ENCODE measurements at places on chromosomes 11 and 22.

DNA sequence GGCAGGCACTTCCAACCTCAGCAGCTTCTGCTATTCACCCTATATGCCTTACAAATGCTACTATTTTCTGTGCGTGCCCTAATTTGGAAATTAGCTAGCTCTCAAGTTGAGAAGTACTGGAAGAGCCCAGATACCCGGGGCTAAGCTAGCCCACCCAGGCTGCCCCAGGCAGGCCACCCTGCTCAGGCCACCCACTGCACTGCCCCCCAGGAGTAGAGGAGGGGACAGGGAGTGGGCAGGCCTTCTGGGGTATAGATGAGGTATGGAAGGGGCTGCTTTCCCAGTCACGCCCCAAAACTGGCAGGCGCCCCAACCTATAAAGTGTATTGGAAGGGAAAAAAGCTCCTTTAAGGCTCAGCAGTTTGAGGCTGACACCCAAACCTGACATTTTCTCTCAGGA is 43.5 kb downstream of the DRD2 start:
- DNase-seq: no peak

- DNase-seq: no peak
Observed at GRCh38 chr22:31327806-31328543, 18.2 kb downstream of the PATZ1 start.

DNA sequence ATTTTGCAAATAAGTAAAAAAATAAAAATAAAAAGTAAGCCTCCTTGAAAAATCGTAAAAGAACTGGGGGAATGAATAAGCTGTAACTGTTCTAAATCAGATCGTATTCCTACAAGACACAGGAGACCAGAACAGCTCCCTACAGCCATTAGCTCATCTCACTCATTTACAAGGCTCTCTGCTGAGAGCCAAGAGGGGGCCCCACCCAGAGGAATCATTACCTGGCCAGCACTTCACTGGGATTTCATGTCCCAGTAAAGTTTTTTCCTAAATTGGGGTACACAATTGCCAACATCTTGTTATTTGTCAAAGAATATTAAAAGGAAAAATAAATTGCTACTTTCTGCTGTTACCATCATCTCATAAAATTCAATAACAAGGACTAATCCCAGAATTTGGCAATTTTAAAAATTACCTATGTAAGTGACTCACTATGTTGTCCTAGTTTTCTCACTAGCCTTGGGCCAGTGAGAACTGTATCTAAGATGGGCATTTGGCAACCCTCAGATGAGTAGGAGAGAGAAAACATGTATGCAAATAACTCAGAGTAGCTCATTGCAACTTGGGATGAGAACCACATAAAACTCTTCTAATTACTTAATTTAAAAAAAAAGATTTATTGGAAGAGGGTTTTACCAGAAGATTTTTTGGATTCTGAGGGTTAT is 18.4 kb upstream of the SMTN start:
- DNase-seq: no peak

DNA sequence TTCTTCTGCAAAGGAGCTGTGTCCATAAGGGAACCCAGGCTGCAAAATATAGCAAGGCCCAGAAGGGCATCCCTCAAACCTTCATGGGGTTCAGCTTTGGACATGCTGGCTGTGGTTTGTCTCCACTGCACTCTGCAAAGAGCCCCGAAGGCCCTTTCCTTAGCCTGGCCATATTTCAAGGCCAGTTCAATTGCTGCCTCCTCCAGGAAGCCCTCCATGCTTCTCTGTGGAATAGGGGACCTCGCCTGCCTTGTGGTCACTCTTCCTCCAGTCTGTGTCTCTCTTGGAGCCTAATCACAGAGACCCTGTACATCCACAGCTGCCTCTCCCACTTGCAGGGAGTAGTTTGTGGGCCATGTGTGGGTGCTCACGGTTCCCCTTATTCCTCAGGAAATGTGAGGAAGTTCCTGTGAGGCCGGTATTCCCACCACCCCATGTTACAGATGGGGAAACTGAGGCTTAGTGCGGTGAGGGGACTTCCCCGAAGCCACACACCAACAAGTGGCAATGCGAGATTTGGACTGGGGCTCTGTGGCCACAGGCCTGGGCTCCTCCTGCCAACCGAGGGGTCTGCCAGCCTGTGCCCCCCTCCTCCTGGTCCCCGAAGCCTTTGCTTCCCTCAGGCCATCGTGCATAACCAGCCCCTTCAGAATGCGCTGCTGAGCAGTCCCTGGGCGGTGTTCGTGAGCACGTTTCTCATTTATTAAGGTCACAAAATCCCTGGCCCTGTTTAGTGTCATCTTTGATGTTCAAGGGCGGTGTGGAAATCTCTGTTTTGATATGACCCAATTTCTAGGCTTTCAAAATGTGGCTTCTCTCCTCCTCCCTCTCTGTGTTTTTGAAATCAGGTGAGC is 65.8 kb downstream of the PARVB start:
- no peak for DNase-seq

Data from DMS 273 treated with DMSO at 0.1 percent for 48 hours (cell line).